Left kidney (tissue), 8 donors: ENCODE measurements at places on chromosomes 11 and 22. TPM values are rescaled to one million over a fixed set of nuclear protein-coding genes. Genes with fewer than 3 reads are reported as not detected.

C11orf91 gene
- polyA plus RNA-seq: not detected

NPTXR gene
- 4.2 TPM for polyA plus RNA-seq

DNA sequence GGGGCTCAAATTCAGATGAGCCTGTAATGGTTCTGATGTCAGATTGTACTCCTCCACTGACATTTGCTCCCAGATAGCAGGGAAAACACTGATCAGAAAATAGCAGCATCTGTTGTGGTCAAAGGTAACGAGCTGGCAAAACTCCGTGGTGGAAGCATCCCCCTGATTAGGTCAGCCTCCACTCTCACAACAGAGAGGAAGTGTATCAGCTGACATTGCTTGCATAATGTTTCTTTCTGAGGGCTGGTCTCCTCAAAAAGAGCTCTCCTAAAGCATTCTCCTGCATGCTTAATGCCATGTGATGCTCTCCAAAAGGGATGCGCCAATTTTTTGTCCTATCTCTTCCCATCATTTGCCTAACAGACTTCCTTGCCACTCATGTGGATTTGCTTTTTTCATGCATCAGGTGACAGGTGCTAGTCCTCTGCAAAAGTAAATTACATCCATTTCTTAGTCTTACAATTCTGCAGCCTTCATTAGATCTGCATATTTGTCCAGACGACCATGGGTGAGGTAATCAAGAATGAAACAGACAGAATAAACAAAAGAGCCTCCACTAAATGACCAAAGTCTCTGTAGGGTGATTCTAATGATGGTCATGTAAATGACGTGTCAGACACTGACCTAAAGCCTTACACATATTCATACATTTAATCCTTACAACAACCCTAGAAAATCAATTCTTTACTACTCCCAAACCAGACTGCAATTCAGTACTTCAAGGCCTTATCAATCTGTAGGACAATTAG lies 6.4 kb upstream of the TENM4 start:
- no peak for DNase-seq

DNA sequence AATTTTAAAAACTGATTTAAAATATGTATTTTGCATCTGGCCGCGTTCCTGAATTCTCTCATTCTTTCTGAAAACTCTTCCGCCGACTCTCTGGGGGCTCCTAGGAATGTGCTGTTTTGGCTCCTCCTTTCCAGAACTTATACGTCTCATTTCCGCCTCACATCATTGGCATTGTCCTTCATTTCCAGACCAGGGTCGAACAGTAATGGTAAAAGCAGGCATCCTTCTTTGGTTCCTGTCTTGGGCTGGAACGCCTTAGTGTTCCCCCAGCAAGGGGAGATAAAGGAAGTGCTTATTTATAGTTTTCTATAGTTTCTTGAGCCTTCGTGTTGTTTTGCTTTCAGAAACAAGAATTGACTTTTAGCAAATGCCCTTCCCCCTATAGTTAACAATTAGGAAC lies 10.9 kb upstream of the TNNT3 start:
- no peak for DNase-seq

GRCh38 chr11:132264616-132265015 lies 894.2 kb downstream of the NTM start:
- no peak for DNase-seq

GRCh38 chr11:69270941-69271340 lies 23.0 kb upstream of the MYEOV start:
- DNase-seq: no peak

DNA sequence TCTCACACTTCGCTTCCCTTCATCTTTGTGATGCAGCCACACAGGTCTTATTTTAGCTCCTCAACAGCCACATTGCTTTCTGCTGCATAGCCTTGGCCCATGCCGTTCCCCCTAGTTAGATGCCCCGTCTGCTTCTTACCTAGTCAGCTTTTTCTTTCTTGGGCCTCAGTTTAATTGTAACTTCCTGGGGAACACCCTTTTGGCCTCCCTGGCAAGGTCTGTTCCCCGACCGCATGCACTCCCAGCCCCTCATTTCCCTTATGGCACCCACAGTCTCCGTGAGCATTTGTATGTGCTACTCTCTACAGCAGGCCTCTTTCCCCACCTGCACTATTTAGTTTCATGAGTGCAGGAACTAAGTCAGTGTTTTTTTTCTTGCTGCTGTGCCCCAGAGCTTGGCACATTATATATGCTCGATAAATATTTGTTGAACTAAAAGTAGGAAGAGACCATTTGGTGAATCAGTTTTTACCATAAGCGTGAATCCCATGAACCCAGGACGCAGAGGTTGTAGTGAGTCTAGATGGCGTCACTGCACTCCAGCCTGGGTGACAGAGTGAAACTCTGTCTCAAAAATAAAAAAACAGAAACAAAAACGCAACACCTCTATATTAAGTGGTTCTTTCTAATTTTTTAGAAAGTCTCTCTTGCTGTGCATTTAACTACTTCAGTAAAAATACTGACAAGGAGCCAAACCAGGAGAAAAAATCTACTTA lies 38.5 kb downstream of the TNRC6B start:
- no peak for DNase-seq
